CD4-positive, alpha-beta T cell treated with Interleukin-17A for 1 hour (primary cell): ENCODE measurements at places on chromosomes 4 and X.

GRCh38 chr4:41013746-41014145 is 200.6 kb downstream of the APBB2 start:
- DNase-seq: no peak

- no peak for DNase-seq
These were observed 162.2 kb downstream of the ZNF674 start for GRCh38 chrX:46383006-46383405.

DNA sequence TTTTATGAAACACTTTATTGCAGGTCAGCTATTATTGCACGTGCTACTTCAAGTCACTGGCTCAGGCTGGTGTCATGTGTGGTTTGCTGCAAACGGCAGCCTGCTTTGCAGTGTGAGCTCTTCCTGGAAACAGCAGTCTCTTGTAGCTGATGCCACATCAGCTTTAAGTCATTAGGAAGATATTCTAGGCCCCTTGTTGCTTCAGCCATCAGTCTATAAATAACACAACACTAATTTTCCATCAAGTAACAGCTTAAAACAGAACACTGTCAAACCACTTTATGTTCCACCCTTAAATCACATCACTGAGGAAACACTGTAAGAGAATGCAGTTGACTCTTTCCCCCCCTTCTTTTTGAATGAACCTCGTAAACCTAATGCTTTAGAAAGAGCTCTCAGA is 93.8 kb downstream of the GATB start:
- no peak for DNase-seq

DNA sequence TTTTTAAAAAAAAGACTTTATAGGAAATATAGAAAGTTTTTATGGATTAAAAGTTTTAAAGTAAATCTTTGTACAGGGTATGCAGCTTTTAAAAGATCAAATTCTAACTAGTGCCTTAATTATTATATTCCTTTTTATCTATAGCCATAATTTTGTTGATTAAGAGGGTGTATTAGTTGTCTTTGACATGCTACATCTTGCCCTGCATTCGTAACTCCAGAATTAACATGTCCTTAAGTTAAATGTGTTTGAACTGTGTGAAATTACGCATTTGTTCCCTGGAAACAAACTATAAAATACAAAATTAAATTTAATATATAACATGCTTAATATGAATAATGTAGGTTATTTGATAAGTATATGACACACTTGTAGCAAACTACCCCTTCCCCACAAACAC is 66.3 kb downstream of the PTPN13 start:
- DNase-seq: no peak

- no peak for DNase-seq
These were observed 17.2 kb upstream of the MSL3 start for GRCh38 chrX:11740794-11741193.

DNA sequence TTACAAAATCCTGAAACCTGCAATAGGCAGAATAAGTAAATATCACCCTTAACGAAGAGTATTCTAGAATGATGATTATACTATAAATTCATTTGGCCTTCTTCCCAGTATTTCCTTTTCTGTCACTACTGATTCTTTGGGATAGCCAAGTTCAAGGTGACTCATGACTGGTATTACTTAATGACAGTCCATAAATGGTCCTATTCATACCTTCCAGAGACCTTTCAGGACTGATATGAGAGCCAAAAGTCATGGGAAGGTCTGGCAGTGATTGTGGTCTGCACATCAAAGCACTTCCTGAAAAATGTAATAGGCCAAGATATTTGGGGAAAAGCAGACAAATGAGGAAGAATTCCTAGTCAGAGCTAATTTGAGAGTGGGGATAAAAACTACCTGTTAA is 239.6 kb upstream of the FAM47A start:
- DNase-seq: no peak

- no peak for DNase-seq
These were observed 20.4 kb downstream of the FAM184B start for GRCh38 chr4:17761062-17761461.
